Kasumi-1 (cell line): ENCODE measurements at places on chromosomes 1 and 21.

DNA sequence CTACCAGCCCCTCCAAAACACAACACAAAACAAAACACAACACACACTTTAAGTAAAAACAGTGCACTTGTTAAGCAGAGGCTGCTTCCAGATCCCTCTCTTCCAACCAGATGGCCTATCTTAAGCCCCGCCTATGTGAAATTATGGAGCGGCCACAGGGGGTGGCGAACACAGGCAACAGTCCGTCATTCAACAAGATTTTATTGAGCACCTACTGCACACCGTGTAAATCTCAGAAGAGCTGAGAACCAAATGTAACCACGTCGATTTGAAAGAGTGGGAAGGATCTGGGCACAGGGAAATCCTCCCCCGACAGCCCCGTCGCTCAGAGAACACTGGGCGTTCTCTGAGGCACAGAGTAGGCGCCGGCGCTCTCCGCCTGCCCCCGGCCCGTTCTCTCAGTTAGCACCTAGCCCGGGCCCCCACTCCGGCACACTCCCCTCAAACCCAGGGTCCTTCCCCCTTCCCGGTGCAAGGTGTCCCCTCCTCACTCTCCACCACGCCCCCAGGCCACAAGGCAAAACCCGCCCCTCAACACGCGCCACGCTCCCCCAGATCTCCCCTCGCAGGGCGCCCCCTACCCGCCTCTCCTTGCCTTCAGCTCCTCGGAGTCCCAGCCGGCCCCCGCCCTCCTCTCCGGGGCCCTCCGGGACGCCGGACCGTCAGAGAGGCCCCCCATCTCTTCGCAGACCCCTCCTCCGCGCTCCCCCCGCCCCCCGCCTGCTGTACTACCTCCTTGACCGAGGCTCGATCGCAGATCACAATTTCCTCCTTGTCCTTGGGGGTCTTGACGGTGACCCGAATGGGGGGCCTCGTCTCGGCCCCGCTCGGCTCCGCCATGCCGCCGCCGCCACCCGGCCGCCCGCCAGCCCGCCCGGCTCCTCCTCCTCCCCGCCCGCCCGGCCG is 483 bp downstream of the UBQLN4 start:
- DNase-seq, result peak; percentile 75

- DNase-seq, result no peak
Measured at GRCh38 chr1:47823040-47823808, 174.0 kb downstream of the TRABD2B start.

DNA sequence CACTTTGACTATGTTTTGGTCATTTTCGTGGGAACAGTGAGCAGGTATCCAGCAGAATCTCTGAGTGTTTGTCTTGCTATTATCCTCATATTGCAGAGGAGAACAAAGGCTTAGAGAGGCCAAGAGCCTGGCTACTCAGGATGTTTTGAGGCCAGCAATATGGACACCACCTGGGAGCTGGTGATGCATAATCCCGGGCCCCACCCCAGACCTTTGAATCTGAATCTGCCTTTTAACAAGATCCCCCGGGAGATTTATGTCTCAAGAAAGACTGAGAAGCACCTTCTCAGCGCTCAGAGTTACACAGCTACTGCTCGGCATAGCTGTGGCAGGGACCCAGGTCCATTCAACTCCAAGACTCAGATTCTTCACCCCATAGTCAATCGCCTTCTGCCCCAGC is 72.8 kb downstream of the PTPRU start:
- no peak for DNase-seq

- DNase-seq, result no peak
Measured at GRCh38 chr1:19689856-19690255, 25.2 kb downstream of the HTR6 start.

DNA sequence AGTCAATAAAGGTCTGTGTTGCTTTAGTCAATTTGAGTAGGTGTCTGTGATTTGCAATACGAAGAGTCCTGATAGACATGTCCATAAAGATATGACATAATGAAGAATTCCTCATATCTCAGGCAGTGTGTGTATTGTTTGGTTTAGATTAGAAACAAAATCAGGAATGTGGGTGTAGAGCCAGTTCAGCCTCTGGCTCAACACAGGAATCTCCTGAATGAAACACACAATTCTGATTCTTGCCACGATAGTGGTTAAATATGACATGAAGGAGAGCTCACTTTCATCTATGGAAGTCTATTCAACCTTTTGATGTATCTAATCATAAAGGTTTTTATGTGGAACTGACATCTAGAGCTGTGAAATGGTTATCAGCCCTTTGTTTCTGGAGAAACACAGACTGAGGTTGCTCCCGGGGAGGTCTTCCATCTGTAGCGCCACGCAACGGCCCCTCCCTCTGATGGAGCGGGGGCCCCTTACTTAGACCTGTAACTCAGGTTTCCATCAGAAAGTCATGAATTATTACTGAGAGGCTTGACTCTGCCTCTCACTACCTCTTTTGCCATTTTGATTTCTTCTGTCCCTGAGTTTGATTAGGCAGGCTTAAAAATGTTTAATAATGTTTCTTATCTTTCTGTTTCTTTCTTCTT is 19.5 kb downstream of the TSPAN2 start:
- DNase-seq, result no peak

- DNase-seq, result peak; percentile 58
Measured at GRCh38 chr1:9784508-9785133, 39.1 kb downstream of the CLSTN1 start.

DNA sequence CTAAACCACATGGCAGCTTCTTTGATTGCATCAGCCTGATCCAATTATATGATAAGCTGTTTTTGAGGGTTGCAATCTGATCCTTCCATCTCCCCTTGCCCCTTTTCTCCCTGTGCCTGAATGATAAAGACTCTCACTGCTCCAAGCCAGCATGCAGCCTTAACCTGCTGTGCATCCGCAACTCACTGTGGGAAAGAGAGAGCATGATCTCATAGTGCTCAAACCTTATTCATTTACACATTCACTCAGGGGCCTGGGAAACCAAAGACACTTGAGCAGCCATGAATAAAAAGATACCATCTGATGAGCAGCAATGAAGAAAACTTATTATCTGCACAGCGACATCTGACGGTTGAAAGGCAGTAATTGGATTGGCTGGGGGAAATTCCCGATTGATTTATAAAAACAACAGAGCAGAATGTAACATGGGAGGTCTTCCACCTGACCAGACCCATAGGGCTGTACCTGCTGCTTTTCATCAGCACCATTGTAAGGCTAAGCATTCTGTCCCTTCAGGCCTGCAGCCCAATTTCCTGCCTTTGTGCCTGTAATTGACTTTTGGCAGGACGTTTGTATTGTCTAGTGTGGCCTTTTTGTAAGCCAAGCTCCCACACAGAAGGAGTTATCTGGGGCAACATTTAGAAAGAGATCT is 62.5 kb downstream of the KIAA0040 start:
- DNase-seq, result no peak

DNA sequence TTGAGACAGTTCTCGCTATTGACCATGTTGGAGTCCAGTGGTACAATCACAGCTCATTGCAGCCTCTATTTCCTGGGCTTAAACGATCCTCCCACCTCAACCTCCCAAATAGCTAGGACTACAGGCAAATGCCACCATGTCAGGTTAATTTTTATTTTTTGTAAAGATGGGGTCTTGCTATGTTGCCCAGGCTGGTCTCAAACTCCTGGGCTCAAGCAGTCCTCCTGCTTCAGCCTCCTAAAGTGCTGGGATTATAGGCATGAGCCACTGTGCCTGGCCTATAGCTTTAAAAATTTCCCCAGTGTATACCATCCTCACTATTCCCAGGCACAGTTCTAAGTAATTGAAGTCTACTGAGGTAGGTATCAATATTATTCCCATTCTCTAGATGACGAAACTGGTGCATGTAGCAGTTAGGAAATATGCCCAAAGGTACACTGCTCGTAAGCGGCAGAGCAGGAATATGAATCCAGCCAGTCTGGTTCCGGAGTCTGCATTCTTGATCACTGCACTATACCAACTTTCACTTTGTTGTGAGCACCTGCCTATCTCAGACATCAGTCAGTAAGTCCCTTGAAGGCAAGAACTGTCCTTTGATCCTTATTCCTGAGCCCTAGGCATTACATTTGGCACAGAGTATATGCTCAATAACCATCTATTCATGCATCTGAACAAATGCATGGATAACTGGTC is 11.5 kb upstream of the SRP9 start:
- no peak for DNase-seq

- no peak for DNase-seq
Measured at GRCh38 chr1:221035662-221036153, 156.5 kb downstream of the HLX start.

GRCh38 chr1:111878649-111879048 is 110.8 kb downstream of the KCND3 start:
- DNase-seq, result no peak

DNA sequence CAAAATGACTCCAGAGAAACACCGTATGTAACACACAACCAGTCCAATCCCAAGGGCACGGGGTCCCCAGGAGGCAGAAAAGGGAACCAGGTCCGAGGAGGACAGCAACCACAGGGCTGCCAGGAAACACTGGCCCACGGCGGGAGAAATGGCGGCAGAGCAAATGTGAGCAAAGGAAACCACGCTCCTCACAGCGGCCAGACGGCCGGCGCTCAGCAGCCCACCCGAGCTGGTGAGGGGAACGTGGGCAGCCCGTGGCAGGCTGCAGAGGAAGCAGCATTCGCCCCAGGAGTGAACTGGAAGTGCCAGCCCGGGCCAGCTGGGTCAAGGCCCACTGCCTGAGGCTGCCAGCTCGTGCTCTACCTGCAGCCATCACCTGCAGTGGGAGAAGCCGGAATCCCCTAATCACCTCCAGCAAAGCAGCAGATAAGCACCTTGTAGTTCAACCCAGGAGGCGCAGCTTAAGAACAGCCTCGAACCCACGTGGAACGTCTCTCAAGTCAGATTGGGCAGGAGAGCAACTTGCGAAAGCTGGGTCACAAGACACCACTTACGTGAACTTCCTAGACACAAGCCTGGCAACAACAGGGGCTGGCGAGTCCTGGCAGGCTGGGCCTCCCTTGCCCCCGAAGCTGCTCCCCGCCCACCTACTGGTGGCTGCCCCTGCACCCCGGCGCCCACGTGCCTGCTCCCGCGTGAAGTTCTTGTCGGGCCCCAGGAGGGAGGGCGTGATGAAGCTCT is 6.7 kb downstream of the SLC19A1 start:
- peak; percentile 76 for DNase-seq

DNA sequence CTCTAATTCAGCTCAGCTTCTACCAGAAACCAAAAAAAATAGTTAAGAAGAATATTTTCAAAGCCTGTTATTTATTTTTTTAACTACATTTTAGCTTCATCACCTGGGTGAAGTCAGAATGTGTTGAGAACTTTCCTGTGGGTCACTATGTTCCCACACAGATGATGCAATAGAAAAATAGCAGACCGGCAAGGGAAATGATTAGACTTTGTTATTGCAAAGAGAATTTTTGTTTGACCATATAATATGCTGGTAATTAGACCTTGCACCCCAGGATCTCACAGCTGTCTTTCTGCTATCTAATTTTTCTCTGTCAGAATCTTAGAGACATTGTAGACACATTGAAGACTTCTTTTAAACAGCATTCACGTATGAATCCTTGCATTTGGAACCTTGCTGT is 299.3 kb downstream of the TBX15 start:
- no peak for DNase-seq

DNA sequence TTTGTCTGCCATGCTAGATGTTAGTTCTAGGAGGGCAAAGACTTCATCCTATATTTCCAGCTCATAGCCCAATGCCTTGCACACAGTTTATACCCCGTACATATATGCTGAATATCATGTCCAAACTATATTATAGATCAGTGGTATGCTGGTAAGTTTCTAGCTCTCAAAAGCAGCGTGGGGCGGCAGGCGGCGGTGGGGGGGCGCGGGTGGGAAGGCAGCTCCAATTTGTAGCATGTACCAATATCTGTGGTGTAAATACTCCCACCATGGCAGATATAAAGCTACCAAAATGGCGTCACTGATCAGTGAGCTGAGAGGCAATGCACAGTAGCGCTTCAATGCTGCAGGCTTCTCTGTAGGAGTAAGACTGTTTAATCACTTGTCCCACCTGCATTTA is 77.1 kb downstream of the PATJ start:
- DNase-seq, result no peak

- DNase-seq, result no peak
Measured at GRCh38 chr1:165898837-165899236, 71.4 kb downstream of the UCK2 start.

GRCh38 chr1:205604059-205604458 is 27.8 kb downstream of the ELK4 start:
- no peak for DNase-seq

DNA sequence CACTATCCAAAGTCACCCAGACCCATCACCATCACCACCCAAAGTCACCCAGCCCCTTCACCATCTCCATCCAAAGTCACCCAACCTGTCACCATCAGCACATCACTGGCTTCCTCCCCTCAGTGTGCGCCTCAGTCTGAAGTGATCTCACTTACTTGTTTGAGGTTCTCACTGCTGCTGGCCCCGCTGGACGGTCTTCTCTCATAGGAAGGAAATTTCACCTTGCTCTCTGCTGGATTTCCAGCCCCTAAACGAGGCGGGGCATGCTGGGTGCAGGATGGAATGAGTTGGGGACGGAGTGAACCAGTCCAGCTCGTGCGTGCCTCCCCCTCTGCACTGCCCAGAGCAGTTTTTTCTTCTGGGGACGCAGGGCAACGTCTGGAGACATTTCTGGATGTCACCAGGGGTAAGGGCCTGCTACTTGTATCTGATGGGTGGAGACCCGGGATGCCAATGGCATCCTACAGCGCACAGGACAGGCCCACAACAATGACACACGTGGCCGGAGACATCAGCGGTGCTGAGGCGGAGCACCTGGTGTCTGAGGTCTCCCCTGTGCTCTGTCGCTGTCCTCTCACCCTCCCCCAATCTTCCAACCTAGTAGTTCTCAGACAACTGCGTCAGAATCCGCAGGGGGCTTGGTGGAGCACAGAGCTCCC is 38.6 kb downstream of the PDE9A start:
- no peak for DNase-seq

DNA sequence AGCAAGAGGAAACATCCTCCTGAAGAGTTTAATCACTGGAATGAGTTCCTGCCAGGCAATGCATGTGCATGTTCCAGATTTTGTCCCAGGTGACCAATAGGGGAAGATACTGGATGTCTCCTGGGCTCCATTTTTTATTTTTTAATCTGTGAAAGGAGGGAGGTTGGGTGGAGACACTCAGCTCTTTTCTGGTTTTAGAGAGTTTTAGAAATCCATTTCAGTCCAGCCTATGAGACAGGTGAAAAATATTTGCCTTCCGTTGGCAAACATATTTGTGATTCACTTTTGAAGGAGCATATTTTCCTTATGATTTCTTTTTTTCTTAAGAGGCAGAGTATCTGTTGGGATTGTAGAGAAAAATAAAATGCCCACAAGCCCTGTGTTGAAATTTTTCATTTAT is 70.7 kb downstream of the ABCA4 start:
- no peak for DNase-seq
